NCI-H82 (cell line): ENCODE measurements at places on chromosomes 2 and 18.

GRCh38 chr2:24925815-24926214 lies 5.8 kb upstream of the ADCY3 start:
- DNase-seq: no peak

GRCh38 chr2:112138159-112139032 lies at the start of gene FBLN7:
Gene FBLN7 (plus strand): TSS chr2:112138385. CDS start chr2:112138656, 271 bp downstream.
- peak; percentile 36 for DNase-seq

- no peak for DNase-seq
These were observed 27.5 kb downstream of the CDH20 start for GRCh38 chr18:61360404-61361383.

GRCh38 chr2:148430101-148430500 lies 214.4 kb upstream of the EPC2 start:
- no peak for DNase-seq

GRCh38 chr2:239159476-239159911 lies 241.3 kb downstream of the HDAC4 start:
- DNase-seq: no peak

DNA sequence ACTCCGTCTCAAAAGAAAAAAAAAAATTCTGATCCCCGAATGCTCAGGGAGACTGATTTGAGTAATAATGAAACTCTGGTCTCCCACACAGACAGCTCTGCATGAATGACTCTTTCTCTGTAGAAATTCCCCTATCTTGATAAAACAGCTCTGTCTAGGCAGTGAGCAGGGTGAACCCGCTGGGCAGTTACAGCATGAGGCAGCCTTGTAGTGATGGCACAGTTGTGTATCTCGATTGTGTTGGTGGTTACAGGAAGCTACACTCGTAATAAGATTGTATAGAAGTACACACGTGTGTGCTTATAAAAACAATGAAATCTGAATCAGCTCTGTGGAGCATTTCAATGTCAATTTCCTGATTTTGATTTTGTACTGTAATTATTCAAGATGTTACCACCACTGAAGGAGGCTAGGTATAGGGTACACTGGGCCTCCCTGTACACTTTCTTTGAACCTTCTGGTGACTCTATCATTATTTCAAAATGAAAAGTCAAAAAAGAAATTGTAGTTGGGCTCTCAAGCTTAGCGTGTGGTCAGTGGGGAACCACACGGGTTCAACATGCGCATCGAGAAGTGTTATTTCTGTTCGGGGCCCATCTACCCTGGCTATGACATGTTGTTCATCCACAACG lies 34.9 kb upstream of the ATP8B1 start:
- DNase-seq: no peak

DNA sequence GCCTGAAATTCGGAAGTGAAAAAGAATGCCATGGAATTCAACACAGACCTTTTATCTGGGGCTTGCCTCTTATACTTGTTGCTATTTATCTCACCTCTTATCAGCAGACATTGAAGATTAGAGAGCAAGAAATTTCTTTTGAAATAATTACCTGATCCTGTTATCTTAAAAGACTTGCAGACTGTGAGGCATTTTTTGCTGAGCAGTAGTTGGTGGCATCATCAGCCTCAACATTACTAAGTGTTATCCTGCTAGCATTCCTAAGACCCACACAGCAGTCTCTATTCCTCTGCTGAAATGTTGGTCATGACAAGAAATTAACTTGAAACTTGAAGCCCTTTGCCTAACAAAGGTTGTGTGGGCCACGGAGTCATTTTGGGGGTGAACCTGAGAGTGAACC lies 186.5 kb downstream of the TRIB2 start:
- DNase-seq: no peak

DNA sequence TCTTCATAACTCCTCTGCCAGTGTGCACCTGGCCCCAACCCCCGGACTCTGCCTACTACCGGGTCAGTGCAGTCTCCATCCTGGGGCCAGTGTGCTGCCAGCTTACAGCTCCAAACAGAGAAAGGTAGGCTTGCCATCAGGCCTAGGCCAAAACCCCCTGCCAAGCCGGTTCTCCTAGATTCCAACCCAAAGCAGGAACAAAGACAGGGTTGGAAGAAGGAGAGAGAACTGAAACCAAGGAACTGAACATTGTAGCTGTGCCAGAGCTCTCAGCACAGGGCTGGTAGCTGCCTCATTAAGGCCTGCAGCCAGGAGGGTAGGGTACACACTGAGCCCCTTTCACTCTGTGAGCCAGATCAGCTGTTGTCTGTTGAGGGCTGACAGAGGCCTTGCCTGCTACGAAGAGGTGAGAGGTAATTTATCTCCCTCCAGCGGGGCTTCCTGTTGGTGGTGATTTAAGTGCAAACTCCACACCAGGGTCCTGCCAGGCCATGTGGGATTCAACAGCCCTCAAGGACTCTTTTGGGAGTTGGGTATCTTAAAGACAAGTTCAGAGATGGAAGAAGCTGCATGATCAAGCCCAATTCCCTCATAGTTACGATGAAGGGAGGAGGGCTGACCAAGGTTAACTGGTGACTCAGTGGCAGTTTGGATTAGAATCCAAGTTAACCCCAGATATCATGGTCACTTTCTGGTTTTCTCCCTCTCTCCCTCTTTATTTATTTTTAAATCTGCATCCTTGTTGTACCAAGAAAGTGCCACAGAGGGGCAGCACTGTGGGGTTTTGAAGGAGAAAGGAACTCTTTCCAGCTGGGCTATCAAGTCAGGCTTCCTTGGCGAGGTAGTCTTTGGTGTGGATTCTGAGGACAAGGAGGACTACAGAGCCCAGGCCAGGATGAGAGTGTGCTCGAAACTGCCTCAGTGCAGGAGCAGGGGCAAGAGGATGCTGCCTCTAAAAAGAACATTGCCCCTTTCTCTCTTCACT lies 48.1 kb downstream of the CYRIA start:
- peak; percentile 59 for DNase-seq

DNA sequence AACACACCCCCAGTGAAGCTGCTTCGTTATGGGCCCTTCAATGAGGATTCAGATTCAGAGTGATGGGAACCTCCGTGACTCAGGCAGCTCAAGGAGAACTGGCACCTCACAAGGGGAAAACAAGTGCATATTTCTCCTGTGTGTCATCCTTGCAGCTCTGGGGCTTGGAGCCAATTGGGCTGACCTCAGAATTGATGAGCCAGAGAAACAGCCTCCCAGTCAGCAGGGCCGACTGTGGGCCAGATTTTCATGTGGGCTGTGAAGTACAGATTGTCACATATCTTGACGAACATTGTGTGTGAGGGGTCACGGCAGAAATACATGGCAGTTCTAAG lies 189.6 kb upstream of the SP5 start:
- peak; percentile 56 for DNase-seq

DNA sequence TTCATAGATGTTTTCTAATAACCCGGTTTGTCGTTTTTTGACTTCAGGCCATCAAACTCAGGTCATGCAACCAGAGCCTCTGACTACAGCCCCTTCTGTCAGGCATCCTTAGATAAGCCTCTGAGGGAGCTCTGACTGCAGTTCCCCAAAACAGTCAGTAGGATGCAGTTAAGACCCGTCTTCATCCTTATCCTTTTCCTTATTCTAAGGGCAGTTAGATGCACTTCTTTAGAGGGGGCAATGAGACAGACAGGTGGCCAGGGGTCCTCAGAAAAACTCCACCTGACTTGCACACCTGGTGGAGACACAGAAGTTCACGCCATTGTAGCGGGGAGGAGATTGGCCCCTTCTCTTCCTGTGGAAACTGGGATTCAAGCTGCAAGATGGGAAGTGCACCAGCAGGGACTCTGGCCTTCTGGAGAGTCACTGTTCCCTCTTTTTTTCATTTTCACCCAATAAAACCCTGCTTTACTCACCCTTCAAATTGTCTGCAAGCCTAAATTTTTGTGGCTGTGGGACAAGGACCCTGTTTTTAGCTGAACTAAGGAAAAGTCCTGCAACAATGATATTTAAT lies 104.8 kb upstream of the TFPI start:
- peak; percentile 80 for DNase-seq

GRCh38 chr18:48813833-48814489 lies 136.8 kb downstream of the SMAD7 start:
- DNase-seq: no peak

DNA sequence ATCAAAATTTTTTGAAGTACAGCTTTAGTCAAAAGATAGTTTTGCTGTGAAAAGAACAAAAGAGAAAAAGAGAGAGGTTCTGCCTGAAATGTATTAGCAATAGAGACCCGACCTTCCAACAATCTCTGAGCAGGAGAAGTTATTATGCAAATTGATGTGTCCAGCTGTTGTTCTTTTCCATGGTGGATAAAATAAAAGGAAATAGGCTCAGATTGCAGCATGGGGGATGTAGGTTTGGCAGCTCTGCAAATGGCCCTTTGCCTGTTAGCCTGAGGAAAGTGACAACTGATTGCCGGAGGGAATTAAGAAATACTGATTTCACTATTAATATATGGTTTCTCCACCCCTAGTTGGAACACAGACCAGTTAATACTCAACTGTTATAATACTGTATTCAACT lies 1283.2 kb upstream of the NXPH2 start:
- DNase-seq: peak; percentile 2

DNA sequence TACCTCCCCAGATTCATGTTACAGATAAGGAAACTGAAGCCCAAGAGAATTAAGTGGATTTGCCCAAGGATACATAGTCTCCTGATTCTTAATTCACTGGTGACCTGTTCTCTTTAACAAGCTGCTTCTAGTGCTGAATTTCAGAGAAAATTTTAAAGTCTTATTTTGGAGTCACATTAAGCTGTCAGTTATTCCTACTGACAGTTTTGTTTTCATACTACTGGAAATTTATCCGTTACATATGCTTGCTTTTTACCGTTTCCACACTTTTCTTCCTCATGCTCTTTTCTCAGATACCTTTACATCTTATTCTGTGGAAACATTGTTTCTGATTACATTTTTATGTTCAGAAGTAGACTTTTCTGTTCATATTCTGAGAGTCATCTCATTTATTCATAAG lies 1.3 kb downstream of the MOB4 start:
- DNase-seq: peak; percentile 52

DNA sequence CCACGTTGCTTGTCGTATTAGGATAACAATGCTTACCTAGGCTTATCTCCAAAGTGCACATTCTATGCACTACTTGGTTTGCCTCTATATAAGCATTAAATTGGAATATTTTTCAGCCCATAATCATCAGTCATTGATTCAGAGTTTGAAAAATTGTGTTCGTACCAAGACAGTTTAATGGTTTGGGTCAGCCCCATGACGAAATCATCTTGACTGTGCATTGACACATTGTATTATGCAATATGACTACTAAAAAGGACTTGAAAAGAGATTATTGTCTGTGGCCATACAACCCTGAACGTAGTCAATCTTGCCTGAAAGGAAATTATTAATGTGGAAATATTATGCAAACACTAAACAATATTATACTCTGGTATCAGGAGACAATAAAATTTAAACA lies 141.3 kb downstream of the EML6 start:
- no peak for DNase-seq

DNA sequence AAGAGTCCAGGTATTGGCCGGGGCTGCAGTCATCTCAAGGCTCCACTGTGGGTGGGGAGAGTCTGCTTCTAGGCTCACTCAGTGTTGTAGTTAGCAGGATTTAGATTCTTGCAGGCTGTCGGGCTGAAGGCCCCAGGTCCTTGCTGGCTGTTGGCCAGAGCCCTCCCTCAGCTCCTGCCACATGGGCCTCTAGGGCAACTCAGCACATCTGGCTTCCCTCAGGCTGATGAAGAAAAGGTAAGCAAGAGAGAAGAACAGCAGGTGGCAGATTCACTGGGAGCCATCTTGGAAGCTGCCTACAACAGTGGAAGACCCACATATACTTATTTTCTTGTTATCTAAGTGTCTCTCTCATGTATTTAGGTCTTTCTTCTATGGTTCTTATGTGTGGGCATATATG lies 4.3 kb downstream of the MRPS9 start:
- DNase-seq: peak; percentile 81

GRCh38 chr2:68388772-68389171 lies 23.7 kb downstream of the PLEK start:
- DNase-seq: no peak

DNA sequence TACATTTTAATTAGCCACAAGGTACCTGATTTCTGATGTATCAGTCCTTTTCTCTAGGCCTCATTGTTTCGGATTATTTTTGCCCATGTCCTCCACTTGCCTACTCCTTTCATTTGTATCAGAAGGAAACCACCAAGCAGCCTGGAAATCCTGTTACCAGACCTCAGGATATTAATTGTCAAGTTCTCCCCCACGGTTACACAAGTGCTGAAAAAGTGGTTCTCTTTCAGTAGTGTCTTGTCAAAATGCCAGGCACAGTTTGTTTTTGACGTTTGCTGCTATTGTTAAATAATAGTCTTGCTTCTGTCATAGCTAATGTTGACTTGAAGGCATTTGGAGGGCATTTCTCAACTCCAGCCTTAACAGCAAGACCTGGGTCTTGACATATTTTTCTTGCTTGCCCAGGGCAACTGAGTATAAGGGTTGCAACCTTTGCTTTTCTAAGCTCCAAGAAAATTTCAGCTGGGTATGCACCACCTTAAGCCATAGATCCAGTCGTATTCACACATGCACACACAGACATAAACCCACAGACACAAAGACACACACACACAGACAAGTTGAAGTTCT lies 31.0 kb downstream of the INSIG2 start:
- no peak for DNase-seq

GRCh38 chr18:56391931-56392590 lies 246.3 kb downstream of the TXNL1 start:
- DNase-seq: no peak

- DNase-seq: no peak
These were observed 117.4 kb upstream of the CHRNA1 start for GRCh38 chr2:174881678-174882077.

DNA sequence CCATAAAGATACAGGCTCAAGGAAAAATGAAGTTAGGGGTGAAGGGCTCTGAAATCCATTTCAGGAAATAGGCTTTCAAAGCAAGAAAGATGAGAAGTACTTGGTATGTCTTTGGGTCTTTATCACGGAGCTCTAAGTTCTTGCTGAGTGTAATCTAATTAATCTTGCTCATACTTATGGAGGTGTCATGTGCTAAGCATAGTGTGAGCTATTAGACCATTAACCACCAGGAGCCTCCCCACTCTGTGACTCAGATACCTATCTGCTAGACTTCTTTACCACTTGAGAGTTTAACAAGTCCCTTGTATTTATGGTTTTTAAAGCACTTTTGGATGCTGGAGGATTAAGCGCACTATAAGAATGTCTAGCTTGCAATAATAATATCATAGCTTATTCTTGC lies 678.7 kb downstream of the EPHA4 start:
- DNase-seq: peak; percentile 71

DNA sequence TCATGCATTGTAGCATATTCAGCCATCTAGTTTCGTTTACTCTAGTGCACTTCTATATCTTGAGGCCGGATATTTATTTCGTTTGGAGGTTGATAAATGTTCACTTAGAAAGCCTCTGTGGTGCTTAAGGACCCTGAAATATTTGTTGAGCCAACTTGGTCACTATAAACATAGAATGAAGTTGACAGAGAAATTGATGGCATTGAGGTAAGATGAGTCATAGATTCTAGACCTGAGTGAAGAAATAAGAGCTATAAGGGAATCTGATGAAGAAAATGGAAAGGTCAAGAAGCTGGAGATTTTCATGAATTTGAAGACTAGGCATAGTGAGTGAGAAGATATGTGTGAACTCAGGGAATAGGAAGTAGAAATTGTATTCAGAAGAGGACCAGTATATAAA lies 35.9 kb downstream of the EPC2 start:
- no peak for DNase-seq
